NCI-H1092 treated with DMSO at 0.1 percent for 48 hours (cell line): ENCODE measurements at places on chromosomes 12 and 14.
A peak's percentile ranks its signal among the peaks of the same experiment; 100 is the strongest.

DNA sequence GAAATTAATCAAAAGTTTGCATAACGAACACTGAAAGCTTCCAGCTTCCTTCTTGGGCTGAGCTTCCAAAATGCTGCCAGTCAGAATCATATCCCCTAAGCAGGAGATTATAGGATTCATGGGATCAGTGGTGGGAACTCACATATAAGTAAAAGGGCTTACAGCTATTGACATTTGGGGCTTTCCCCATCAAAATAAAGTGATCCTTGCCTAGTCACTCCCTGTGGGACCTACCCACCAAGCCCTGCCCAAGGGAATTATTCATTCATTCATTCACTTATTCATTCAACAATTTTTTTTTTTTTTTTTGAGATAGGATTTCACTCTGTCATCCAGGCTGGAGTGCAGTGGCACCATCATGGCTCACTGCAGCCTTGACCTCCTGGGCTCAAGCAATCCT lies 47.5 kb upstream of the NR1H4 start:
- no peak for DNase-seq

- DNase-seq, result no peak
These were observed 7.0 kb downstream of the DGKA start for GRCh38 chr12:55937981-55938380.

- no peak for DNase-seq
These were observed 172.2 kb downstream of the BRMS1L start for GRCh38 chr14:35998303-35998702.

DNA sequence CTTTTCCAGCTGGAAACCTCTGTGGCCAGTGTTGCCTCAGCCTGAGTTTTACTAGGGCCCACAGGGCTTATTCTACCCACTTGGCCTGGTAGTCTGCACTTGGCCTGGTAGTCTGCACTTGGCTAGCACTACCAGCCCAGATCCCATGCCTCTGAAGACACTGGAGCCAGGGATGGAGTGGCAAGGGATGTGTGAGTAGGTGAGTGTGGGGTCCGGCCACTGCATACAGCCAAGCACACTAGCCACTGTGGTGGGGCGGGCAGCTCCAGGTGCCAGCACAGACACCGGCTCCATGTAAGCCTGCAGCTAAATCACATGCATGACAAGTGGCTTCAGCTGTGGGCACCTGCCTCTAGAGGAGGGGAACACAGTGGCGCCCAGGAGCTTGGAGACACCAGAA lies 63.4 kb upstream of the NAV3 start:
- DNase-seq, result no peak

GRCh38 chr12:6336079-6336888 lies 5.6 kb downstream of the TNFRSF1A start:
- DNase-seq, result no peak

DNA sequence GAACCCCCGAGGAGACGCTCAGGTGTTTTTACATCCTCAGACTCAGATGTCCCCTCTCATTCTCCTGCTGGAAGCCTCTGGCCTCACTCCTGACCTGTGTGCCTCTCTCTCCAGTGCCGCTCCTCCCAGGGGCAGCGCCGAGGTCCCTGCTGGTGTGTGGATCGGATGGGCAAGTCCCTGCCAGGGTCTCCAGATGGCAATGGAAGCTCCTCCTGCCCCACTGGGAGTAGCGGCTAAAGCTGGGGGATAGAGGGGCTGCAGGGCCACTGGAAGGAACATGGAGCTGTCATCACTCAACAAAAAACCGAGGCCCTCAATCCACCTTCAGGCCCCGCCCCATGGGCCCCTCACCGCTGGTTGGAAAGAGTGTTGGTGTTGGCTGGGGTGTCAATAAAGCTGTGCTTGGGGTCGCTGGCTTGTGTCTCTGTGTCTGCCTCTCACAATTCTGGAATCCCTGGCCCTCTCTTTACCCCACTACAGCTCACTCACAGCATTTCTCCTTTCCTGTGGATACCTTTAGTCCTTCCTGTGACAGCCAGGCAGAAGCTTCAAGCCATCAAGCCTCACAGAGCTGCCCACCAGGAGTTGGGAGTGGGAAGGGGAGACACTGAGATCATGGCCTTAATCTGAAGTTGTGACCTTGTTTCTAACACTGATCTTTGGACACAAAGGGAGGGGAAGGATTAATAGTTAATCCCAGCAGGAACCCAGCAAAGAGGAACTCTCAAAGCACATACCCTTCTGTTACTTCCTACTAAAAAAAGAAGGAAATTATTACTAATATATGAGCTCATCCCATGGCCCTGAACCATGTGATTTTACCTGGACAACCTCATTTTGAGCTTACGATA lies 1.1 kb upstream of the SOAT2 start:
- DNase-seq, result no peak

- DNase-seq, result no peak
These were observed 371 bp downstream of the CHD8 start for GRCh38 chr14:21455592-21455911.

- DNase-seq, result no peak
These were observed 43.3 kb upstream of the E2F7 start for GRCh38 chr12:77108707-77109106.

- DNase-seq, result no peak
These were observed 770.7 kb upstream of the TMEM132C start for GRCh38 chr12:127496255-127496654.

GRCh38 chr14:102545461-102546265 lies 36.1 kb upstream of the ANKRD9 start:
- DNase-seq, result peak; percentile 4

DNA sequence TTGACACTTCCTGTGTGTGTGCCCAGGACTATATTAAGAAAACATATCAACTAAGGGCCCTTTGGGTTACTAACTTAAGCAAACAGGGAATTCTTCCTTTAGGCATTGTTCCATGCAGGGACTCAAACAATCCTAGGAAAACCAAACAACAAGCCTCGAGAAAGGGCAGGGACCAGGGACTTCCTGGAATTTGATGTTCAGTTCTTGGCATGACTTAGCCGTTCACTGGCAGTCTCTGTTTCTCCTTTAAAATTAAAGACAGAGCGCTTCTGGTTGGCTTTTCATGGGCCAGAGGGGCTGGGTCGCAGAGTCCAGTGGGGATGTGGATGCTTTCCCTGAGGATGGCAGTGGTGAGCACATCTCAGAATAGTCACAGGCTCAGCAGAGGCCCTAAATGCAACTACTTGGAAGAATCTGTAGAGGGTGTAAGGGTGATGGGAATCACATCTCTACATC lies 35.2 kb downstream of the RNFT2 start:
- DNase-seq, result no peak

- no peak for DNase-seq
These were observed 248.6 kb upstream of the NOVA1 start for GRCh38 chr14:26846388-26846787.

DNA sequence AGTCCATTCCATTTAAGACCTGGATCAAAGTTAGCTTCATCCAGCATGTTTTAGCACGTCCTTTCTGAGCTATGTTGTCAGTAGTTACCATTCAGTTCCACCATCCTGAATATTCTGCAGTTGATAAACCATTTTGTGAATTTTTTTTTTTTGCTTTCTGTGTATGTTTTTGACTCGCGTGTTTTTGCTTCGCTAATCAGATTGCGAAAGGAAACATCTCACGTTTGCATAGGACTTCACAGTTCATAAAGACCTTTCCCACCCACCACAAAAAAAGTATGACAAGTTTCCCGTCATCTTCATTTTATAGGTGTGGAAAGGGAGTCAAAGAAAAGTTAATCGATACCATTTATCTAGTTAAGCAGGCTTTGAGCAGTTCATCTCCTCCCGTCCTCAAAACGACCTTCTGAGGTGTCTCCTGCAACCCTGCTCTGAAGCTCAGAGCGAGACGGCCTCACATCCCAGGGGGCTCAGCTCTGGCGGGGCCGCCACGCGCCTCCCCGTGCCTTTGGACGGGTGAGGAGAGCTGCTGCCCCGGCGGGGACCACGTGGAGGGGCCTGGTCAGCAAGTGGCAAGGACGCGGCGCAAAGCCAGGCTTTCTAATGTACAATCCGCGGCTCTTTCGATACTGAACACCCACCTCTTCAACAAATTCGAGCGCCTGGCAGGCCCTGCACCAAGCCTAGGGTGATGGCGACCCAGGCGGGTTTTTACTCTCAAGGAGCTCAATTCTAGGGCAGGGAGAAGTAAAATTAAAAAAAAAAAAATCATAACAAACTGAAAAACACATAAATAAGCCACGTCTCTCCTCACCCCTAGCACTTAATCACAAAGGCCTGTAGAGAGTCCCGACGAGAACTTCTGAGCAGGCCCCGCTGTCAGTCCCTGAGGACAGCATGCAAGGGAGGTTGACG lies 988 bp upstream of the TMEM263 start:
- no peak for DNase-seq

DNA sequence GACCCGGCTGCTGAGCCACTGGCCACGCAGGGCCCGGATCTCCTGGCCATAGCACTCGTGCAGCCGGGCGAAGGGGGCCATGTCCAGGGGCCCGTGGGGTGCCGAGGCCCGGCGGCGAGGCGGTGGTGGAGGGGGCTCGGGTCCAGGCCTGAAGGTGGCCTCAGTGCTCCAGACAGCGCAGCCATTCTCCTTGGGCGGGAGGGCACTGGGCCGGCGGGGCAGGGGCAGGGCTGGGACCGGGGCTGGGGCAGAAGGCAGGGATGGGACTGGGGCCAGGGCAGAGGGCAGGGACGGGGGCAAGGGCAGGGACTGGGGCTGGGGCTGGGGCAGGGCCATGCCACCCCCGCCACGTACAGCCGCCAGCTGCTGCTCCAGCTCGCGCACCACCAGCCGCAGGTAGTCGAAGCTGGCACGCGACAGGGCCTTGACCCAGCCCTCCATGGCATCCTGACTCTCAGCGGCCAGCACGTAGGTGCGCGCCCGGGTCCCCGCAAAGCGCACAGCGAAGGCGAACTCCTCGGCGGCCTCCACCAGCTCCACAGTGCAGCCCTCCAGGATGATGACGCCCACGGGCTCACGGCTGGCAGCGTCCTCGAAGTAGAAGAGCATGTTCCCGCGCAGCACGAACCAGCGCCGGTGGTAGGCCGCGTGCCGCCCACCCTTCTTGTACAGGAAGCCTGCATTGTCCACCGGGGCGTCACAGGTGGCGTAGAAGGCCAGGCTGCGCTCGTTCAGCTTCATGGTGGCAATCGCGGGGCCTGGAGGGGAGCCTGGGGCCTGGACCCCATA lies 6.0 kb downstream of the PHETA1 start:
- no peak for DNase-seq

- peak; percentile 35 for DNase-seq
These were observed 138.8 kb upstream of the WSCD2 start for GRCh38 chr12:107990325-107990724.

GRCh38 chr14:56413721-56414120 lies 165.9 kb upstream of the TMEM260 start:
- no peak for DNase-seq

DNA sequence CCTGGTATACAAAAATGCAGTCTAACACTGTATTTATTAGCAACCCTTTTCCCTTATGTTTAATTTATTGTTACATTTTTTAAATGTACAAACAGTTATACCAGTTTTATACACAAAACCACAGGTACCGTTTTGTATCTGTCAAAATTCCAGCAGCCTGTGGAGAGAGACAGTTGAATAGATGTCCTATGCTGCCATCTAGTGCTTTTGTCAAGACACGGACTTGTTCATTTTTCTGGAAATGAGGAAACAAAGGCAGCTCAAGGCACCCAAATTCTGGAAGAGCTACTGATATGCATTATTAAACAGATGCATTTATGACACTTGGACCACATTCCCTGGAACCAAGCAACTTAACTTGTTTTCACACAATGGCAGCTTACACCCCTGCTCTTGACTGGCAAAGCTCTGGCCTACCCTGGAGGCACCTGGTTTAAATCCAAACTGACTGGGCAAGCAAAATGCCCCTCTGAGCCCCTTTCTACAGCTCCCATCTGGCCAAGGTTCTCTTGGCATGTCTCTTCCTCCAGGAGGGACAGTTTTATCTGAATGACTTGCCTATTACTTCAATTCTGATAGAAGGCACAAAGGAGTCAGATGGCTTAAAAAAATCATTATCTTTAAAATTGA lies 286.9 kb upstream of the PRKD1 start:
- DNase-seq, result peak; percentile 82

GRCh38 chr12:3697311-3697870 lies 55.5 kb downstream of the CRACR2A start:
- DNase-seq, result no peak

- DNase-seq, result no peak
These were observed 78.4 kb downstream of the SSPN start for GRCh38 chr12:26273811-26274210.

- DNase-seq, result peak; percentile 55
These were observed 156.8 kb downstream of the KCNA5 start for GRCh38 chr12:5200278-5201087.

- DNase-seq, result no peak
These were observed 69.8 kb upstream of the PYGL start for GRCh38 chr14:51014086-51014485.

DNA sequence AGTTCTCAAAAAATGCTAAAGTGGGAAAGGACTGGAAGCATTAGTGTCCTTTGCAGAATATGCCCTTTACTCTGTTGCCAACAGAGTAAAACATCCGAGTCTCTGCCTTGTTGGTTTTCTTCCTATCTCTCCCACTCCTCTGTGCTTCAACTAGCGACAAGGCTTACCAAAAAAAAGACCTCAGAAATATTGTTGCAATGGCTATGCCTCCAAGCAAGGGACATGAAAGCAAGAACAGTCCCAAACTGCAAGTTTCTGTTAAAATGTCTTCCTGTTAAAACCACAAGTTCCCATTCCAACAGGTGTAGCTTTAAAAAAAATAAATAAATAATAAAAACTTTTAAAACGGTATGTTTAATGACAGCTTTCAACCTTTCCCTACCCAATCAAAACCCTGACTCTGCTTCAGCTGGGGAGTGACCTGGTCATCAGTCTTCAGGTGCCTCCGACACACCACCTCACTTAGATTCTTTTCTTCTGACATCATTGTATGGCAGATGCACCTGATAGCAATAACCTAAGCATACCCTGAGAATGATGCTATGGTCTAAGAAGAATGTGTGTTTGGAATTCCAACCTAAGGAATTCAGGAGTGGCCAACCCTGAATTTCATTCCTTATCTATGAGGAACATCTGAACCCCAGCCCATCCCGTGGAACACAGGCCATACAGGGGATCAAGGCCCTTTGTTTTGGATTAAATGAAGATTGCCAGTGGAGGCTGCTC lies 81.0 kb downstream of the RPS29 start:
- DNase-seq, result no peak

DNA sequence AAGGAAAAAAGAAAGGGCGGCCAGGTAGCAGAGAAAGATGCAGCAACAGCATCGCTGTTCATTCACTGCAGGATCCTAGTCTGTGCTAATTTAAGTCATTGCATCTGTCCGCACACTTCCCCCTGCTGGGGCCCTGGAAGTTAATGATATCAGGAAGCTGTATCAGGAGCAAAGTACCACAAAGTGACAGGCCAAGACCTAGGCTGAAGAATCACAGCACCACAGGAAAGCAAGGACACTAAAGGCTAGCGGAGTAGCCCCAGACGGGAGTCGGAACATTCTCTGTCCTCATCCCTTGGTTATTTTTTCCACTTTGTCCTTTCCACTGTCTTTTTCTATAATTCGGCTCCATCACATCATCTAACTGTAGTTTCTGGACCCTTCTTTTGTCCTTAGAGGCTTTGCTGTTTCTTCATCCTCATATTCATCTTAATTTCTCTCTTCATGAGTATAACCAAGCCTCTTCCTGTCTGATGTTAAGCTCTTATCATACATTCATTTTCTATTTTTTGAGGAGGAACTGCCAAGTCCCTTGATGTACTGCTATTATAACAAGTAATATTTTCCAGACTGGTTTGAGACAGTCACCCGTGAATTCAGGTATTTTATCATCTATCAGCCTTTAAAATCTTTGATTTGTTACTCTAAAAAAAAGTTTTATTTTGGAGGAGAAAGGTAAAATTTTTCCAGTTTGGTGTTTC lies 28.3 kb downstream of the DUSP16 start:
- DNase-seq, result no peak

- no peak for DNase-seq
These were observed 167.2 kb downstream of the ETNK1 start for GRCh38 chr12:22792138-22792537.

- peak; percentile 56 for DNase-seq
These were observed 21.4 kb downstream of the B4GALNT3 start for GRCh38 chr12:480831-481816.
